Kidney epithelial cell (primary cell): ENCODE measurements at places on chromosomes 7 and 10. TPM values are rescaled to one million over a fixed set of nuclear protein-coding genes. Genes with fewer than 3 reads are reported as not detected.

TAS2R4 gene
- total RNA-seq, result 0.07 and 0.08 TPM in 2 replicates

WBP1L gene
- 67.1 and 71.8 TPM in 2 replicates for total RNA-seq

SFRP4 gene
- total RNA-seq, result 0.21 TPM in 1 of 2 replicates, not detected in the other

VIPR2 gene
- total RNA-seq, result not detected in 2 replicates

LRRD1 gene
- not detected in 2 replicates for total RNA-seq

NXPH1 gene
- total RNA-seq, result not detected in 2 replicates
